Fibroblast of skin of abdomen (primary cell): ENCODE measurements at places on chromosomes 3 and 15.

GRCh38 chr3:69252141-69252540 lies 129.7 kb upstream of the LMOD3 start:
- no peak for DNase-seq

DNA sequence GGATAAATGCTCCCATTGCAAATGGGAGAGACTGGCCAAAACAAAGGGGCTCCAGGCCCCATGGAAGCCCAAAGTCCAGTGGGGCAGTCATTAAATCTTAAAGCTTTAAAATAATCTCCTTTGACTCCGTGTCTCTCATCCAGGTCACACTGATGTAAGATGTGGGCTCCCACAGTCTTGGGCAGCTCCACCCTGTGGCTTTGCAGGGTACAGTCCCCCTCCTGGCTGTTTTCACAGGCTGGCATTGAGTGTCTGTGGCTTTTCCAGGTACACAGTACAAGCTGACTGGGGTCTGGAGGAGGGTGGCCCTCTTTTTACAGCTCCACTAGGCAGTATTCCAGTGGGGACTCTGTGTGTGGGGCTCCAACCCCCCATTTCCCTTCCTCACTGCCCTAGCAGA lies 45.9 kb downstream of the NIPA2 start:
- DNase-seq: no peak

DNA sequence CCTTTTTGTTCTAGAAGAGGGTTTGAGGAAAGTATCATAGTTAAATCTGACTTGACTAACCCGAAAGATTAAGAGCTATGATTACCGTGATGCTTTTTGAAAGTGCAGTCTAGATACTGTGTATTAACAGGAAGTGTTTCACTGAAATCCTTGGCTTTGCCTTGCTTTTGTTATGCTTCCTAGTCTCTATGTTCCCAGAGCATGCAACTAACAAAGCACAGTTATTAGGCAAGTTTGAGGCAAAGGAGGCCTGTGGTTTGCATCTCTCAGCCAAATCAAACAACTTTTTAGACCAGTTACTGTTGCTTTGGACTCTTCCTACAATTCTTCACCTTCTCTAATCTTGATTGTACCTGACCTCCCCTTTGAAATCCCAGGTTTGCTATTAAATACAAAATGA lies 3.9 kb downstream of the LXN start:
- DNase-seq: peak; percentile 9

GRCh38 chr15:93719921-93720351 lies 511.4 kb upstream of the MCTP2 start:
- peak; percentile 95 for DNase-seq

DNA sequence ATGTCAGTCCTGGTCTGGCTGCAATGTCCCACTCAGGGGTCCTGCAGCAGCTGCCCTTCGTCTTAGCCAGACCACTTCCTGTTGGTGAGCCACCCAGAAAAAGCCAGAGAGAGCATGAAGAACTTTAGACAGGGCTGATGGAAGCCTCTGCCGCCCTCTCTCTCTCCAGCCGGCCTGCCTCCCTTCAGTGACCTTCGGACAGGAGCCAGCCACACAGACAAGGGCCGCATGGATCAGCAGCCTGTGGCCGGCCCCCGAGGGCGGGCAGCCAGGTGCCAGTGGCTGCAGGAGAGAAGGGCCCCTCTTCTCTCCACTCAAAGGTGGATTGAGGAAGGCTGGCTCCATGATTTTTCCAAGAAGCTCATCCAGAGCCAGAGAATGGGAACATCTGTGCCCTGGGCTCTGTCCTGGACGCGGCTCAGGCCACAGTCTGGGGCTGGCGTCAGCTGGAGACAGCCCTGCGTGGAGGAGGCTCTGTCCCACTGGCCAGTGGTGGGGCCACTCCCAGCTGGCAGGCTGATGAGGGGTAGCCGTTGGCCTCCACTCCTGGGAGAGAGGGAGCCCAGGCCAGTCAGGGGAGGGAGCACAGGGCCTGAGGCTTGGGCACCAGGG lies 42.9 kb downstream of the ISG20 start:
- DNase-seq: no peak

GRCh38 chr3:23945913-23946687 lies 1.0 kb downstream of the NR1D2 start:
- peak; percentile 98 for DNase-seq

DNA sequence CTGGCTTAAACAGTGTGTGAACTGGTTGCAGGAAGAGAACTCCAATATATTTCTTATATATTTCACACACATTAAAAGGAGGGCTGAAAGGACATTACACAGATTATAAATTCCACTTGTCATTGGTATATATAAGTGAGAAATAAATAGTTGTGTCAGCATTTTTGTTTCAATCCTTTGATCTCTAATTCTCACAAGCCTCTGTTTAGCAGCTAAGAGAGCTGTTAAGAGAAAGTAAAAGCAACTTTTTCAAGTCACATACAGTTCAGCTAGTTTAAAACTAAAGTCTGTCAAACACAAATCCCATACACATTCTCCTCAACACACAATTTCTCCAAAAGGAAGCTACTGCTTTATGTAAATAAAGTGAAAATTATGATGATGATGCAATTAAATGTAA lies 70.5 kb upstream of the CCDC39 start:
- DNase-seq: no peak

DNA sequence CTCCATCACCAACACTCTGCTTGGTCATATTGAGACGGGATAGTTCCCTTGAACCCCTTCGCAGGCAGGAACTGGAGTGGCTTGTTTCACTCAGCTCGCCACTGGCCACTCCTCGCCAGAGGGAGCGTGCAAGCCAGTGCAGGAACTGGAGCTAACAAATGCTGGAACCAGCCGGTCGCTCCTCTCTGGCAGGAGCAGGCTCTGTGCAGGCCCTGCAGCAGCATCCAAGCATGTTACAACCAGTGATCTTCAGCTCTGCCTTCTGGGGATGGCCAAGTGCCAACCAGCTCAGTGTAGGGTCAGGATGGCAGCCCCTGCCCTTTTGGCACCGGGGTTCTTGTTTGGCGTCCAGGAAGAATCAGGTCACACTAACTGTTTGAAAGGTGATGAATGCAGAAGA lies 329.0 kb upstream of the AZI2 start:
- DNase-seq: no peak

DNA sequence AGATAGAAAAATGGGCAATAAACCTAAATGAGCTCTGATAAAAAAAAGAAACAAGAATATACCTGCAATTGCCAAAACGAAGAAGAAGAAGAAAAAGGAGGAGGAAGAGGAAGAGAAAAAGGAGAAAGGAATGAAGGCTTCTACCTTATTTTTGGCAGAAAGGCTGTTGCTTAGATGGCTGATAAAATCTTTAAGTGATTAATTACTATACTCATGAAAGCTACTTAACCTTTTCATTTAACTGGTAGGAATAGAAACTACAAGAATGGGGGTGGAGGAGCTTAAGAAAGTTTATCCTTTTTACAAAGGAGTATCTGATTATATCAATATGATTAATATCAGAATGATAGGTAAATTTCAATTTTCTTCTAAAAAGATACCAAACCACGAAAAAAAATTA lies 75.2 kb downstream of the CLASP2 start:
- DNase-seq: no peak

DNA sequence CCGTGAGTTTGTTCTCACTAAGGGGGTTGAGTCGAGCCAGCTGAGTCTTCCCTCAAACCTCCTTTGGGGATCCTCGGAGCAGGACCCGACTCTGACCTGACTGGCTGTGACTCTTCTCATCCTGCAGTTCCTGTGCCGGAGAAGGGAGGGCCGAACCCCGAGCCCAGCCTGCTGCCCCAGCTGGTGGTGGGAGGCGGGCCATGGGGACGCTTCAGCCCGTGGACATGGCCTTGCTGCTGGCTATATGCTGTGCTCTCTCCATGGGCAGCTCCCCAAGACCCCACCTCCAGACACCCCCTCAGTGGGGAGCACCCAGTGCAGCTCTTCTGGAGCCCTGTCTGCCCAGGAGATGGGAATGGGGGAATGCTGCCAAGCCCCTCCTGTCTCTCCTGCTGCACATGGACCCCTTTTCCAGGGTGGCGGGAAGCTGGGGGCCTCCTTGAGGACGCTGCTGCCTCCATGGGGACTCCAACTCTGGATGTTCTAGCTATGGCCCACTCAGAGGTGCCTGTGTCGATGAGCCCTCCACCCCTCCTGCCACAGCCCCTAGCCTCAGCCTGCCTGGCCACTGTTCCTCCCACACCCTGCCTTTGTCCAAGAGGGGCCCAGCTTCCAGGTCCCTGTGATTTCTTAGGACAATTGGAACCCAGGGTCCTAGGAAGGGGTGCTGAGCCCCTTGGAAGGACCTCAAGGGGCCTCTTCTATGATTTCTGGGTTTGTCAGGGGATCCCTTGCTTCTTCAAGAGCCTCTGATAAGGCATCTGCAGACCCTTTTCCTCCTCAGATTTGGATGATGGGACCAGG lies 12.8 kb downstream of the C15orf39 start:
- no peak for DNase-seq

DNA sequence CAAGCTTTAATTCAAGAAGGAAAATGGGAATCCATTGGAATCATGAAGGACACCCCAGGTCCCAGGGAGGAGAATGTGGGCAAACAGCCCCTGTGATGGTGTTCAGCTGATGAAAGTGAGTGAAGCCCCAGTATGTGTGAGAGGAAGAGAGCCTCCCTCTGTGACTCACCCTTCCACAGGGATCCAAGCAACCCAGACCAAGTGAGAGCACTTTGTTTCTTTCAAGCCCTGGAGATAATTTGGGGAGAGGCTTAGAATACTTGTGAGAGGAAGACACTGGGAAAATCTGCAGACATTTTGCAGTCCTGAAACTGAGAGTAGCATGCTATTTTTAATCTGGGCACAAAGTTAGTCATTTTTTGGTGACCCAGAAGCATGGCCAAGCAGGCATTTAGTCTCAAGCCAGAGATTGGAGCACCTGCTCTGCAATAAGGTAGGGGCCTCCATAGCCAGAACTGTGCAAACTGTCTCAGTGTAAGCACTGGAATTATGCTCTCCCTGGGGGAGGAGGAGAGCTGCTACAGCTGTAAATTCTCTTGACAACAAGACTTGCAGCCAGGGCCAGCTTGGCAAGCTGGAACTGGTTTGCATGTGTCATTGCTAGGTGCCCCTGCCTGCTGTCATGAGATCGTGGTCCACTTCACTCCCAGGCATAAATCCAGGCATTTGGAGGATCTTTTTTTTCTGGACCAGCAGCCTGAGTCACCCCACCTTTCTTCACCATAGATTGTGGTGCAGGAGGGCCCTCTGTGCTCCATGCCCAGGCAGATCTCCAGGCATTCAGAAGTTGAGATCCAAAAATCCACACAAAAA lies 537.8 kb upstream of the DPPA4 start:
- DNase-seq: no peak

DNA sequence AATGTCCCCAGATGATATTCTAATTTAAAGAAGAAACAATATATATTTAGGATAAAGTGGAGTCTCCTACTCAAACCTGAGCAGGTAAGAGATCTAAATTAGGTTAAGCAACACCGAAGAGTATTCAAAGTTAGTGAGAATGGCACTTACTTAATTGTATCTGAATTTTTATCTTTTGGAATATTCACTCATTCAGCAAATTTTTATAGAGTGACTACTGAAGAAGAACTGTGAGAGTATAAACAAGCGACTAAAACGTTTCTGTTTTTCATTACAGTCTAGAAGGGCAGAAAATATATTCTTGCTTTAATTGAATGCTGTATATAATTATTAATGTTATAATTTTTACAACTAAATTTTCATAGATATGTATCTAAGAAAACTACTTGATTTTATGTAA lies 567.7 kb upstream of the TBL1XR1 start:
- DNase-seq: no peak

- no peak for DNase-seq
Measured at GRCh38 chr3:104214937-104215336, 1151.8 kb upstream of the ALCAM start.

GRCh38 chr3:117880638-117881037 lies 1154.0 kb downstream of the IGSF11 start:
- no peak for DNase-seq

DNA sequence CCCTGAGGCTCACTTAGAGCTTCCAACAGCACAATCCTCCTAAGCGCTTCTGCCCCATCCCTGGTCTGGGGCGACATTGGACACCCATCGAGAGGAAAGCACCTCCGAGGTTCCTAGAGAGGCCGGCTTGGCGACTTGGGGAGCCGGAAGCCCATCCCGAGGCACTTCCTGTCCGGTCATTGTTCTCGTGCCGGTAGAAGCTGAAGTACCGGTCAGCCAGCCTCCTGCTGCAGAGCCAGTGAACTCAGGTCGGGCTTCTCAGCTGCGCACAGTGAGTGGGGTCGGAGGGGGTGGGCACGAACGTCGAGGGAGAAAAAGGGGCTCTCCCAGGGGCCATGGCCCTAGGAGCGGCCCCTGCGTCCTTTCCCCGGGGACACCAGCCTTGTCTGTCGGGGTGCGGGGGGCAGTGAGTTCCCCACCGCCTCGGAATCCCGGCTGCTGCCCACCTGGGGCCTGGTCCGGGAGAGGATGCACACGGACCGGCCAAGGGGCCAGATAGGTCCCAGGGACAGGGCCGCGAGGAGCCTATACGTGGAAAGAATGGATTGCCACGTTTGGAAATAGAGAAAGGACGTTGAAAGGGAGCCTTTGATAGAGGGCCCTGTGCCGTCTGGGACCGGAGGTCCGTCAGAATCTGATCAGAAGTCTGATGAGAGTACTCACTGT lies at the start of gene ZNF35:
TSS of gene ZNF35 (plus strand) at position 169 of the 666 bp plus-strand sequence. CDS start 2,336 bp downstream, outside the sequence.
- DNase-seq: peak; percentile 88

DNA sequence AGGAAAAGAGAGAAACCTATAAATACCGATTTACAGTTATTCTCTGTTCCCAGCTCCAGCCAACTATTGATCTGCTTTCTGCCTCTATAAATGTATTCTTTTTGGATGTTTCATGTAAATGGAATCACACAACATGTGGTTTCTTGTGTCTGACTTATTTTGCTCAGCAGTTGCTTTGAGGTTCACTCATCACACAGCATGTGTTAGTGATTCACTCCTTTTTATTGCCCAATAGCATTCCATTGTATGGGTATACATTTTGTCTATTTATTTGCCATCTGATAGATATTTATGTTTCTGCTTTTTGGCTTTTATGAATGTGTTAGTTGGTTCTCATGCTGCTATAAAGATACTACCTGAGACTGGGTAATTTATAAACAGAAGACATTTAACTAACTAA lies 23.6 kb downstream of the CCR1 start:
- peak; percentile 81 for DNase-seq

GRCh38 chr15:65584241-65584640 lies 26.7 kb downstream of the INTS14 start:
- DNase-seq: no peak

- DNase-seq: peak; percentile 51
Measured at GRCh38 chr3:135106445-135106844, 311.4 kb downstream of the EPHB1 start.

- DNase-seq: no peak
Measured at GRCh38 chr3:135014566-135014965, 219.5 kb downstream of the EPHB1 start.
